ENCODE measurements at places on chromosomes 2 and 18. TPM values are rescaled to one million over a fixed set of nuclear protein-coding genes. Genes with fewer than 3 reads are reported as not detected.

OBSL1 gene
- polyA plus RNA-seq = 91.4 TPM

AQP12A gene
- not detected for polyA plus RNA-seq

RND3 gene
- polyA plus RNA-seq = 1.5 TPM

SERPINB12 gene
- not detected for polyA plus RNA-seq

GPR55 gene
- polyA plus RNA-seq = 0.08 TPM

CAVIN2 gene
- polyA plus RNA-seq = 7.8 TPM

TDRD15 gene
- polyA plus RNA-seq = not detected

TMEFF2 gene
- polyA plus RNA-seq = 7.2 TPM

VAPA gene
- polyA plus RNA-seq = 182 TPM

PSMA8 gene
- polyA plus RNA-seq = not detected

COBLL1 gene
- polyA plus RNA-seq = 4.3 TPM

PIEZO2 gene
- polyA plus RNA-seq = 5.9 TPM

CHPF gene
- 41.6 TPM for polyA plus RNA-seq

REEP1 gene
- polyA plus RNA-seq = 12.1 TPM

NFATC1 gene
- polyA plus RNA-seq = 5.5 TPM

IL1F10 gene
- polyA plus RNA-seq = not detected

SP5 gene
- 3.9 TPM for polyA plus RNA-seq

SPDYA gene
- not detected for polyA plus RNA-seq

CRYGD gene
- not detected for polyA plus RNA-seq

C2orf15 gene
- 10.7 TPM for polyA plus RNA-seq

NDC80 gene
- polyA plus RNA-seq = 21.0 TPM

All from brain (organoid and tissue), 16 donors.